ENCODE measurements at places on chromosomes 6 and 20. TPM values are rescaled to one million over a fixed set of nuclear protein-coding genes. Genes with fewer than 3 reads are reported as not detected.

EPHA7 gene
- not detected for total RNA-seq

POLR3F gene
- total RNA-seq: 10.4 TPM

CNBD2 gene
- 2.2 TPM for total RNA-seq

CRISP3 gene
- total RNA-seq: not detected

SALL4 gene
- 0.12 TPM for total RNA-seq

PTCRA gene
- not detected for total RNA-seq

SSTR4 gene
- total RNA-seq: not detected

FAM83B gene
- not detected for total RNA-seq

NRN1 gene
- 5.8 TPM for total RNA-seq

MYB gene
- total RNA-seq: 52.6 TPM

CGA gene
- total RNA-seq: not detected

VGLL2 gene
- not detected for total RNA-seq

PLA2G7 gene
- total RNA-seq: not detected

TMC2 gene
- not detected for total RNA-seq

ADISSP gene
- 24.9 TPM for total RNA-seq

ZCCHC3 gene
- total RNA-seq: 25.0 TPM

COL20A1 gene
- total RNA-seq: not detected

TMEM151B gene
- total RNA-seq: not detected

PPIL6 gene
- total RNA-seq: 0.29 TPM

SPO11 gene
- total RNA-seq: not detected

UNC5CL gene
- 2.1 TPM for total RNA-seq

VNN1 gene
- total RNA-seq: not detected

RGS17 gene
- total RNA-seq: not detected

RAB44 gene
- total RNA-seq: 0.12 TPM

KCNK15 gene
- 0.25 TPM for total RNA-seq
